ENCODE measurements at places on chromosomes 16 and 17. TPM values are rescaled to one million over a fixed set of nuclear protein-coding genes. Genes with fewer than 3 reads are reported as not detected.

DNA sequence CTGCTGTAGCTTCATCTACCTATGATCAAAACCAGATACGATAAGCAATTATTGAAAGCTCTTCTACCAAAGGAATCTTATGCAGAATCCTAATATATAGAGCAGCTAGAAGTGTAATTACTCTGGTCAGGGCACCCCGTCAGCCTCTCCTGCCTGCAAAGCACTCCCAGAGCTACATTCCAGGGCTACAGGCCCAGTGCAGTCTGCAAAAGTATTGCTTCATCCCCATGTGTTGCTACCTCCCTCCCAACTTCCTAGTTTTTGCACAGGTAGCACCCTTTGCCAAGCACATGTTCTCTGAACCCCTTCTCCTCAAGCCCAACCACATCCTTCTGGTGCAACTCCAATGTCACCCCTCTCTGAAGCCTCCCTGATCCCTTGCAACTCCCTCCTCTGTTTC lies 7.0 kb downstream of the CES5A start:
- no peaks in the 10 kb centered on the region for H3K36me3 ChIP-seq
- no peaks in the 10 kb centered on the region for H3K4me1 ChIP-seq
- H3K27me3 ChIP-seq, result peaks cover 21% of the 10 kb centered on the region
- no peak overlapping the region for H3K4me3 ChIP-seq
- DNase-seq, result no peak
- no peak overlapping the region for H3K27ac ChIP-seq

DNA sequence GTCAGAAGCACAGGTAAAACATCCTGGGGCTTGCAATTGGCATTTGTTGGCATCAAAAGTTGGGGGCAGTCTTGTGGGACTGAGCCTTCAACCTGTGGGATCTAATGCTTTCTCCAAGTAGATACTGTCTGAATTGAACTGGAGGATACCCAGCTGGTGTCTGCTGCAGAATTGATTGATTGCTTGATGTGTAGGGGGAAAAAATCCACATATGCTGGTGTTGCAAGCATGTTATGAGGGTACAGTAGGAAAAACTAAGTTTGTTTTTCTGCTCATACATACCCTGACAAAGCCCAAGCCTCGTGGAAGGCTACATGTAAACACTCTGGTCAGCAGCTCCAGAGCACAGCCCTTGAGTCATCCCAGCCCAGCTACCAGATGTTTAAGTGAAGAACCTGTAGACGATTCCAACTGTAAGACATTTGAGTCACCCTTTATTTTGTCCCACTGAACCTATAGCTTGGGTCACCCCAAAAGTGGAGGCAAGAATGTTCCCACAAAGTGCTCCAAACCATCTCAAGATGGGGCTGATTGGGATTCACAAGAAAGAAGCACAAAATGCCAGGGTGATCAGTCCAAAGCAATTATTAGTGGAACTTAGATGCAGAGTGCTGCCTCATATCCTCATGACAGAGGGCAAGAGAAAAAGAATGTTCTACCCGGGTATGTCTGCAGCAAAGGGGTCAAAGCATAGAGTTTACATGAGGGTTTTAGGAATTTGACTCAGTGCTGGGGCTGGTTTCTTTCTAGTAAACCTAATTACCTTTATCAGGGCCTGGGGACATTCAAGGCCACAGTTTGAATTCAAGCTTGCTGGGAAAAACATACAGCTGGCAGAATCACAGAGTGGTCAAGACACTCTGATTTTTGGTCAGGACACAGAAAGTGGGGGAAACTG lies 9.6 kb upstream of the APPBP2 start:
- H3K36me3 ChIP-seq, result no peaks in the 10 kb centered on the region
- peak overlapping the region; percentile 75 for H3K27ac ChIP-seq
- H3K27me3 ChIP-seq, result no peaks in the 10 kb centered on the region
- no peaks in the 10 kb centered on the region for H3K4me1 ChIP-seq
- no peak for DNase-seq

DNA sequence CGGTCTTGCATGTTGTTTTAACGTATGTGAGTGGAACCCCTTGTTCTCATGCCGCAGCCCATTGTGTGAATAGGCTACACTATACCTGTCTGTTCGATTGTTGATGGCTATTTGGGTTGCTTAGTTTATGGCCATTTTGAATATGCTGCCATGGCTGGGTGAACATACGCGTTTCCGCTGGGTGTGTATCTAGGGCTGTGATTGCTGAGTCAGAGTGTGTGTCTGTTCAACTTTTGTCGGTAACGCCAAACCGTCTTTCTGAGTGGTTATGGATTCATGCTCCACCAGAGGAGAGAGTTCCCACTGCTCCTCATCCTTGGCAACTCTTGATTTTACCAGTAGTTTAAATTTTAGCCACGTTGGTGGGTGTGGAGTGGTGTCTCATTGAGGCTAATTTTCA lies 77.0 kb downstream of the METRNL start:
- H3K4me1 ChIP-seq, result peaks cover 4% of the 10 kb centered on the region
- no peak overlapping the region for H3K4me3 ChIP-seq
- DNase-seq, result no peak
- no peaks in the 10 kb centered on the region for H3K36me3 ChIP-seq
- peaks cover 22% of the 10 kb centered on the region for H3K27me3 ChIP-seq
- no peak overlapping the region for H3K27ac ChIP-seq

DNA sequence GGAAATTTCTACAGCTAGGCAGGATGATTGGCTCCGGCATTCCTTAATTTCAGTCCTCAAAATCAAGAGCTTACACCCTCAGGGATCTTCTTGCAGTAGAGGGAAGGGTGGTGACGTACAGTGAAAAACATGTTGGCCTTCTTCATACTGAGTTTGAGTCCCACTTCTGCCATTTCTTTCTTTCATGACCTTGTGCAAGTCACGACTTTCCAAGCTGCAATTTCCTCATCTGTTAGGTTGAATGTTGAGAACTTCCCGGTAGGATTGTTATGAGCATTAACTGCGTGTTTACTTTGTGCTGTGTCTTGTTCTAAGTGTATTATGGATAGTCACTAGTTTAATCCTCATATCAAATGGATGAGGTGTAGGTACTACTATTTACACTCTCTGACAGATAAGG lies 7.9 kb downstream of the SENP3 start:
- H3K27ac ChIP-seq, result no peak overlapping the region
- H3K4me3 ChIP-seq, result no peak overlapping the region
- peaks cover 35% of the 10 kb centered on the region for H3K4me1 ChIP-seq
- no peaks in the 10 kb centered on the region for H3K27me3 ChIP-seq
- H3K36me3 ChIP-seq, result peaks cover 5% of the 10 kb centered on the region

DNA sequence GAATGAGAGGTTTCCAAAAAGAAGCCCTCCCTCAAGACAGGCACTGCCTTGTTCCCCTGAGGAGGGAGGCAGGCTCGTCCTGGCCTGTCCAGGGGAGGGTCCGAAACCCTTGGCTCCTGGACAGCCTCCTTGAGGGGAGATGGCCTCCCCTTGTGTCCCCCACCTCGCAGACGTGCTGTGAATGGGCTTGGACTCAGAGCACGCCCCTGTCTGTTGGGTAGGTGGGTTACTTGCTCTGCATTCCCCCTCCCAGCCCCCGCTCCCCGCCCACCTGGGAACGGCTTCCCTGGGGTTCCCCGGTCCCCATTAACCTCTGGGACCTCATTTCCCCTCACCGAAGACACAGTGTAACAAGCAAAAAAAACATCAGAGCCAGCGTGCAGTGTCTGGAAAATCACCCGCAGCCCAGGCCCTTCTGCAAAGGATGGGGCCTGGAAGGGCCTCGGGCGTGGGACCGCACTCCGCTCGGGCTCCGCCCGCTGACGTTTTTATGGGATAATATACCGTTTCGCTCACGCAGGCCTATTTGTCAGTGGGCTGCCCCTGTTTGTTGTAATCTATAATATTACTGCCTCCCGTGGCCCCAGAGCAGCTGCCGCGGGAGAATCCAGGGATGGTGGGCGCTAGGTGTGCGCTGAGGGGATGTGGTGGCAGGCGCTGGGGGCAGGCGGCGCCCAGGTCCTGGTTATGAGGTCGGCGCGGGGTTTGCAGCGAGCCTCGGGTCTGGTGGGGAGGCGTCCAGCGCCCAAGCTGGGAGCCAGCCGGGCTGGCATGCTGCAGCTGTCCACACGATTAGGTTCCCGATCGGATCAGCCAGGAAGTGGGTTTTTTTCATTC lies 11.1 kb downstream of the BAHCC1 start:
- H3K4me3 ChIP-seq, result no peak overlapping the region
- no peak overlapping the region for H3K27ac ChIP-seq
- peaks cover 22% of the 10 kb centered on the region for H3K27me3 ChIP-seq
- no peaks in the 10 kb centered on the region for H3K36me3 ChIP-seq
- no peak for DNase-seq

- H3K4me3 ChIP-seq, result no peak overlapping the region
- no peaks in the 10 kb centered on the region for H3K27me3 ChIP-seq
- no peak overlapping the region for H3K27ac ChIP-seq
- no peak for DNase-seq
Observed at GRCh38 chr16:64455275-64455674, 666.6 kb downstream of the CDH11 start.

GRCh38 chr17:57870283-57870635 lies 20.4 kb upstream of the MRPS23 start:
- peaks cover 28% of the 10 kb centered on the region for H3K27me3 ChIP-seq
- DNase-seq, result no peak
- peaks cover 45% of the 10 kb centered on the region for H3K4me1 ChIP-seq

The CLTC gene
- polyA plus RNA-seq, result 31.3 TPM

The KRT27 gene
- polyA plus RNA-seq, result 0.53 TPM

The GJD3 gene
- 0.98 TPM for polyA plus RNA-seq

The MYADML2 gene
- polyA plus RNA-seq, result not detected

Data from naive B cell (primary cell).